ENCODE measurements at places on chromosomes 3 and 15.
A peak's percentile ranks its signal among the peaks of the same experiment; 100 is the strongest.

- peak; percentile 56 for DNase-seq
Measured at GRCh38 chr15:100170291-100171210, 171.2 kb downstream of the ADAMTS17 start.

DNA sequence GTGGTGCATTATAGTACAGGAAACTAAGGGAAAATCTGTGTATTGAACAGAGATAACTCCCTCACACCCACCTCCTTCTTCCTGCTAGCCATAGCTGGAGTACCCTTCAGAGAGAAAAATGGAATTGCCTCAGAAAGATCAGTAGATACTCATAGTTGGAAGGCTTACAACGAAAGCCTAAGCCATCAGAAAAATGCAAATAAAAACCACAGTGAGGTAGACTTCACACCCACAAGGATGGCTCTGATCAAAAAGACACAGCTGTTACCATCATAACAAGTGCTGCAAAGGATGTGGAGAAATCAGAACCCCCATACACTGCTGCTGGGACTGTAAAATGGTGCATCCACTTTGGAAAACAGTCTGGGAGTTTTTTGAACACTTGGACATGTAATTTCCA, 7.4 kb upstream of the DLG1 start:
- peak; percentile 66 for DNase-seq

DNA sequence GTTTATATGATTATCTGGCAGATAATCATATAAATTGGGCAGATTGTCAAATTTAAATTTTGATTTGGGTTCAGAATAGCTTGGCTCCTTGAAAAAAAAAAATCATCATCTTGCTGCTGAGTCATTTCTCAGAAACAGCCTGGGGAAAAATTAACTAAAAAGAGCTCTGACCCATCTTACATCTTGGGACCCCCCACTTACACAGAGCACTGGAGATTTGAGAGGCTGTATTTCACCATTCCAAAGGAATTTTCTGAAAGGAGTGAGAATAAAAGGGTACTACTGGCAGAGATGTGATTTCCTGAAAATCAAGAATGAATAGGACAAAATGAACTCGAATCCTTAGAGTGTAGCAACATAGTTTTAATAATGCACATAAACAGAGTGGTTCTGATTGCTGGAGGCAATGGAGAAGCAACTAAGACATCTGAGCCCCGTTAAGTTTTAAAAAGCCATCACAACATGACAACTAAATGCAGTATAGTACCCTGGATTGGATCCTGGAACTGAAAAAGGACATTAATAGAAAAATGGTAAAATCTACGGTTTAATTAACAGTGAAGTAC, 97.5 kb downstream of the RFTN1 start:
- DNase-seq, result no peak

- no peak for DNase-seq
Measured at GRCh38 chr3:181717549-181718171, 5.9 kb downstream of the SOX2 start.

DNA sequence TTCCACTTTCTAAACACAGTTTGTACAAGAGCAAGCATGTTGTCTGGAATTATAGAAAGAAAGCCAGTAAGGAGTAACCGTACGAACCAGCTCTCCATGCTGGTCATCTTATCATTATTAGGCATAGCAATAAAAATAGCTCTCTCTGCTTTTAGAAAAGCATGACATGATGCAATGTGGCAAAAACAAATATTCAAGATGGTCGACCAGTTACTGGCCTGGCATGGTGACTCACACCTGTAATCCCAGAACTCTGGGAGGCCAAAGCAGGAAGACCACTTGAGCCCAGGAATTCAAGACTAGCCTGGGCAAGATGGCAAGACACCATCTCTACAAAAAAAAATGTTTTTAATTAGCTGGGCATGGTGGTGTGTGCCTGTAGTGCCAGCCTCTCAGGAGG, 2.6 kb upstream of the MAP4 start:
- no peak for DNase-seq

DNA sequence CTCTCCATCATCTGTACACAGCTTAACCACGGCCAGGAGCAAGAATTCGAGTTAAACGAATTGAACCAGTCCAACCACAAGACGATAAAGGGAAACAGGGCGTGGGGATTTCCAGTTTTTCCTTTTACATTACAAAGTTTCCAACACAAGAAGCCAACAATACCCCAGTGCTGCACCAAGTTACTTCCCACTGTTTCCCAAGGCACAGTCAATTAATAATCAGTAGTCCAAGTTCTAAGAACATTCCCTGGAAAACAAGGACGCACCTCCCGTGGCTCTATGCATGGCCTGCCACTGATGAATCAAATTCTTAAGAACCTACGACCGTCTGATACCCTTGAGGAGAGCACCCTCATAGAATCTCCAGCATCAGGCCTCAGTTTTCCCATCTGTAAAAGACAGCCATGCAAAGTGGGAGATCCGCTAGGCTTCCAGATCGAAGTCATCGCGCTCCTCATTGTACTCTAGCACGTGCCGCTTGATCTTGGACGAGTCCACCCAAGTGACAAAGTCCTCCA, 774 bp downstream of the IMP3 start:
- peak; percentile 24 for DNase-seq

GRCh38 chr15:59221511-59222505, 15.2 kb downstream of the LDHAL6B start:
- DNase-seq, result no peak

- DNase-seq, result peak; percentile 93
Measured at GRCh38 chr3:50237754-50238548, 1.9 kb downstream of the GNAI2 start.

DNA sequence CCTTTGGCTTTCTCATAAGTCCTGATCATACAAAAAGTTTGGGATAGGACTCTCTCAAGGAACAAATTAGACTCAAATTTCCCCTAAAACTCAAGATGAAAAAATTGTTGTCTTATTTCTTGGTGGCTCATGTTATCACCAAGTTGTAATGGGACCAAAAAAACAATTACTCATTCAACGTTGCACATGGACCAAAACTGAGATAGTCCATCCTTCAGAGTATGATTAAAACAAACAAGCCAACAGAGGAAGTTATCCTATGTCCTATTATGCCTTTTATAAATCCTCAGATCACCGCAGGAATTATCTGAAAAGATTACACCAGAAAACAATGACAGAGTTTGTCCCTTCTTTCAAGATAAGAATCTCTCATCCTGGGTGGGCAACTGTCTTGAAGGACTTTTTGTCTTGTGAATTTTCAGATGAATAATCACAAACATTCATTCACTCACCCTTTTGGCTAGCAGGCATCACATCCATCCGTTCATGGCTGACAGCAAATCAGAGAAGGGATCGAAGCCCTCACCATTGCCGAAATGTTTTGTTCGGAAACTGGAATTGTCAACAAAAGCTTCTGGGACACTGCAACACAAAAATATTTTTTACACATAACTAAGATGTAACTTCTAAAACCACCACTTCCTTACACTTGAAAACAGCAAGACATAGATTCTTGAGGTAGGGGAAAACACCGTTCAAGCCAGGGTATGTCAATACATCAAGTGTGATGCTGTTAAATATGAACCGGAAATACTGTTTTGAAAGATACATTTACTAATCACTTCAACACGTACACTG, 90.4 kb downstream of the FOXP1 start:
- peak; percentile 44 for DNase-seq

DNA sequence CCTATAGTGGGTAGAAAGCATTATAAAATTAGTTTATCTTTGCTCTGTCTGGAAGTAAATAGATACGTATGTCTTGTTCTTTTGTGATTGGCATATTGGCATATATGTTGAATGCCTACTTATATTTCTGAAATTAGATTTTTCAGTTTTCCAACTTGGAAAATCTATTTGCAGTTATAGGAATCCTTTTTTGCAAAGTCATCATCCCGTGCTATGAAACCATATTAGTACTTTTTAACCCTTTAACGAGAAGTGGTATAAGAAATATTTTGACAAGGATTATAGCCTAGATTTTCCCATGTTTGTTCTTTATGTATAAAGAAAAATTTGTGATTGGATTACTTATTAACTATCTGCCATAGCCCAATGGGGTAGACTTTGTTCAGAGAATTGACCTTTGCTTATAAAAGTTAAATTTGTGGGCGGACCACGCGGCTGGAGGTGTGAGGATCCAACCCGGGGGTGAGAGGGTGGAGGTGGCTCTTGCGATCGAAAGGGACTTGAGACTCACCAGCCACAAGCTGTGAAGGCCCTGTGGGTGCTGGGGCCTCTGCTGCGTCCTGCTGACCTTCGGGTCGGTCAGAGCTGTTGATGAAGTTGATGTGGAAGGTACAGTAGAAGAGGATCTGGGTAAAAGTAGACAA, 5.9 kb downstream of the LRRC28 start:
- no peak for DNase-seq

- no peak for DNase-seq
Measured at GRCh38 chr15:64951777-64952418, 37.8 kb downstream of the SPG21 start.

DNA sequence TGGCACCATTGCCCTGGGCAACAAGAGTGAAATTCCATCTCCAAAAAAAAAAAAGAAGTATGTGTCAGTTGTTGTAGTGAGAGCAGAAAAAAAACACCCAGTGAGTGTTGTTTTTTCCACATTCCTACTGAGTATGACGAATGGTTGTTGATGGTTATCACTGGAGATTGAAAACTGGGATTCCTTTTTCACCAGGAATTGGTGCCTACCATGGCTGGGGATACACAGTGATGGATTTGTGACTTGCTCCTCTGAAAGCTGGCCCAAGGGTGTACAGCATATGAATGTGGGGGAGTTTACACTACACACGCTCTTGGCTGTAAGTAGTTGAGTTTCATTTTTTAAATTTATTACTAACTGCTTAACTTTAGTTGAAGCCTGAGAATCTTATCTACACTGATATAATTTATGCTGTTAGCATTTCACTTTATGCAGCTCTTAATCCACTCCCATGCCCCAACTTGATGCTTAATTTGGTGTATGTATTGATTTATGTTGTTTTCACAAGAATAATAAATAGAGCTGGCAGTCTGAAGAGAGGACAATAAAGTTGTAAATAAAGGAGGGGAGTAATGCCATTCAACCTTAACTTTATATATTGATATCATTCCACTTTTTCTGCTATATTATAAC, 56.0 kb upstream of the MME start:
- DNase-seq, result no peak
